ENCODE measurements at places on chromosomes 2 and 18.
A peak's percentile ranks its signal among the peaks of the same experiment; 100 is the strongest.

DNA sequence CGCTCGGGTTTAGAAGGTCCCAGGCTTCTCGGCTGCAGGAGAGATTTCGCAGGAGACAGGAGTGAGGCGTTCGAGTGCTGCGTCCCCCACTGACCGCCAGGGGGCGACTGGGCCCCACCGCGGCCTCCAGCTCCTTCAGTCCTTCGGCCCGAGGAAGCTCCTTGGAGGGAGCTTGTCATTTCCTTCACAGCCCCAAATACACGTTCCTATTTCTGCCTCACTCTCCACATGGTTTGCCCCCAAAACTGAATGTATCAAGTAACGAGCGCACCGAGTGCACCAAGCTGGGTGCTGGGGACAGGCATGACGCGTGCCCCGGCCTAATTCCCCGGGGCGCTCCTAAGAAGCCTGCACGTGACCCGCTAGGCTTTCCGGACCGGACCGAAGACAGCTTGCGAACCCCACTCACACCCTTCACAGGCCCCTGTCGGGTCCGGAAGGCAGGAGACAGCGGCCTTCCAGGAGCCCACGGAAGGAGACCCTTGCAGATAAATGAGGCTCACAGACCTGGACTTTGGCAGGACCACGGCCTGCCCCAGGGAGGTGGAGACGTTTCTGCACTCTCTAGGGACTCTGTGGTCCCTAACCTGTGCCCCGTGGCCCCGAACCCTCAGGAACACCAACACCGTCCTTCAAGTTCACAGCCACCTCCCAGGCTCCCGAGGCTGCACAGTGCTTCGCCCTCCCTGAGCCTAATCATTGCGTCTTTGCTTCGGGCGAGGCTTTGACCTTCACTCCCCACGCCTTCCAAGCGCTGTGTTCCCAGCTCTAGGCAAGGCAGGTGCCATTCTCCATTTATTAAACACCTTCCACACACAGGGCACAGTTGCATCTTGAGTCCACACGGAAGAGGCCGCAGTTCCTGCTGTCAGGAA, 13.0 kb upstream of the FAHD2A start:
- peak; percentile 62 for DNase-seq

DNA sequence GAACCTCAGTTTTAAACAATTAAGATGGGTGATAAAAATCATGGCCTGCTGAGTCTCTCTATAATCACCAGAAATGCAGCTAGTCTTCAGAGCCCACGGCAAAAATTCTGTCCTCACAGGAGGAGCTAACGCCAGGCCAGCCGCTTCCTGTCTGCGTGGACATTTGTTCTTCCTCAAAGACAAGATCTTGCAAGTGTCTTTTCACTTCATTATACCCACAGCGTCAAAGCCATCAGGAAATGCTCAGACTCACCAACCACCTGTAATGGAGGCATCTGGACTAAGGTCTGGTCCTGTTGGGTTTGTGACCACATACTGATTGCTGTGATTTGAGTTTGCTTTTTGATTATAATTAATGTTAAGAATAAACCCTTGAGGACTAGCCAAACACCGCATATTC, 473.8 kb upstream of the MC4R start:
- no peak for DNase-seq

- no peak for DNase-seq
Measured at GRCh38 chr2:119455066-119455718, 23.5 kb downstream of the TMEM37 start.

DNA sequence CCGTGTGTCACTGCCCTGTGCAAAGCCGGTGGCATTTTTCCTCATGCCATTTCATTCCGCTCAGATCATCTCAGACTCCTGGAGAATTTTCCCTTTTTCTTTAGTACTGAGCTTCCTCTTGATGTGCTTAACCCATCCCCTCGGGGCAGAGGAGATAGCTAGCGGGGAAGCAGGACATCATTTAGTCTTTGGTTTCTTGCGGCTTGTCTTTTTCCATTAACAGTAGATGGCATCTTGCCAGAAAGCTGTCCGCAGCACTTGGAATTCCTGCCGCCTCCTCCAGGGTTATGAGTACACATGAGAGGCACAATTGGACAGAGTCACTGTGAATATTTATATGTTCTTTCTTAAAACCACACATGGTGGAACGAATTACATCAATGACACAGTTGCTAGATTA, 226.6 kb downstream of the ALPK2 start:
- no peak for DNase-seq

GRCh38 chr2:78592491-78592890, 433.0 kb upstream of the REG3G start:
- DNase-seq, result peak; percentile 6

- DNase-seq, result no peak
Measured at GRCh38 chr18:59742325-59743111, 45.3 kb upstream of the CCBE1 start.

DNA sequence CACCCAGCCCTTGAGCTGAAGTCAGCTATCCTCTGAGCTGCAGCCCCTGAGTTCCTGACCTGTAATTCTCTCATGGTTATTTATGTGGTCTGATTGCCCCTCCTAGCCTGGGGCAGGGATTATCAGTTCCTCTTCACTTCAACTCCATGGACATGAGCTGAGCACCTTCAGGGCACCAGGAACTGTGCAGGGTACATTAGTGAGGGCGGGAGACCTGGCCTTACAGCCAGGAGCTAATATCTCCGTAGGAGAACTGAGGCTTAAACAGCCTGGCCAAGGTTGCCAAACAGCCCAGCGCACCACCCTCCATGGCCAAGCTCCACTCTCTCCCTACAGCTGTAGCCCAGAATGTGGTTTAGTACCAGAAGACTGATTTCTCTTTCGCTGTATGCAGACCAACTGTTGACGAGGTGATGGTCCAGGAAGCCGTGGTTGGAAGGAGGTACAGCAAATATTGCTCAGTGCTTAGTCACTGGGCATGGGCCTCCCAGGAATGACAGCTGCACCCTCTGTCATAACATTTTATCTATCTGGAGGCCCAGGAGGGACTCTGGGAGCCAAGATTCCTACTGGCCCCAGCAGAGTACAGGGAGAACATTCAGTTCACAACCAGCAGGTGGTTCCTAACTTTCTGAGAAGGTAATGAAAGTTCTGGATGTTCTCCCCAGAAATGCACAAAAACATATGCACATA, 228.7 kb upstream of the SIX2 start:
- DNase-seq, result no peak

DNA sequence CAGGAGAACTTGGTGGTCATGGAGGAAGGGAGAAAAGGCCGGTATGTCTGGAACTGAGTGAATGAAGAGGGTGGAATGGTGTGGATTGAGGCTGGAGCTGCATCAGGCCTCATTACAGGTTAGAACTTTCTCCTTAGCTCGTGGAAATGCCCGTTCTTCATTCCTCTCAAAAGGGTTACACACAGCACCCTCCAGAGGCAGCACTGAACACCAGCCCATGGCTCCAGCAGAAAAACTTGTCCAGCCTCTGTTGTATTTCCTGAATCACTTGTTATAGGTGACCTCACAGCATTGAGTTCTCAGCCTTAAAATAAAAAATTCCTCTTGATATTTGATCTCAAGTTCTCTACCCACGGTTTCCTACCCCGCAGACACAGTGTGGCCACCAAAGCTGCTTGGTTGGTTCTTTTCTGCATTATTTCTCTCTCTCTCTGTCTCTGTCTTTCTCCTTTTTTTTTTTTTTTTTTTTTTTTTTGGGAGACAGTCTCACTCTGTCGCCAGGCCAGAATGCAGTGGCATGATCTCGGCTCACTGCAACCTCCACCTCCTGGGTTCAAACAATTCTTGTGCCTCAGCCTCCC, 89.6 kb downstream of the ITGB1BP1 start:
- peak; percentile 17 for DNase-seq

GRCh38 chr2:179532863-179533278, 268.2 kb upstream of the SESTD1 start:
- DNase-seq, result no peak

DNA sequence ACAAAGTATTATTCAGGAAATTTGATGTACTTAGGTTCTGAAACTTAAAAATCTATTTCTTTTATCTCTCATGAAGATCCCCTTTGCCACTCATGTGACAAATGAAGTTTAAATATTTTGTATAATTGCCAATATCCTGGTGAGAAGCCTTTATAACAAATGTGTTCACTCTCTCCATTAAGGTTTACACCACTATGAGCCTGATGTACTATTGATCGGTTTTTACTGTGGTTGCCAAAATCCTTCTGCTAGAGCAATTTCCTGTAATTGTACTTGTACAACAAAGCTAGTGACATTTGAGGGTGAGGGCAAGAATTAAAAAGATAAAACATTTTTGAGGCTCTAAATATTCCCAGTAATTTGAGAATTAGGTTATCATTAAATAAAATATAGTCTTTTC, 222.3 kb upstream of the CDH19 start:
- no peak for DNase-seq

DNA sequence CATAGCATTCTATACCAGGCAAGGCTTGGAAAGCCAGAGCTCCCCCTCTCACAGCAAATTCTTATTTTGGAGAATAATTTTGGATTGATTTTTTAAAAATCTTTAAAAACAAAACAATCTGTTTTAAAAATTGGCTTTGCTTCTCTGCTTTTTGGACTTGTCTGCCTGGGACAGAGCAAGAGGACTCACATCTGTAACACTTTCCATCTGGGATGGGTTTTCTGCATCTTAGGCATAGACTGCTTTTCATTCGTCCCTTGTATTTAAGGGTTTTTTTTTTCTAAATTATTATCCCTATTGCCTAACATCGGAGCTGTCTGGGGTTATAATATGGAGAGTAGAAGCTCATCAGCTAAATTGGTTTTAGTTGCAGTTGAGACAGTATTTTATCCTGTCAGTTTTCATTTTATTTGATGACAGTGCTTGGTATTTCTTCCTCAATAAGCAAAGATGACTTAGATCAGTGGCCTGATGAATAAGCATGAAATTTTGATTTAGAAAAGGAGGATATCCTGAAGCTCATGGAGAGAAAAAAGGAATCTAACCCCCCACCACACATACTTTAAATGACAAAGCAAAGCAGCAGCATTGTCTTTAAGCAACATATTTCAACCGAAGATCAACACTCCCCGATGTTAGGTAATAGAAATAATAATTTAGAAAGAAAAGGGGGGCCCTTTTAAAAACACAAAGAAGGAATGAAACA, 2.3 kb upstream of the FZD7 start:
- DNase-seq, result no peak

GRCh38 chr2:124149571-124149970, 124.5 kb downstream of the CNTNAP5 start:
- no peak for DNase-seq

DNA sequence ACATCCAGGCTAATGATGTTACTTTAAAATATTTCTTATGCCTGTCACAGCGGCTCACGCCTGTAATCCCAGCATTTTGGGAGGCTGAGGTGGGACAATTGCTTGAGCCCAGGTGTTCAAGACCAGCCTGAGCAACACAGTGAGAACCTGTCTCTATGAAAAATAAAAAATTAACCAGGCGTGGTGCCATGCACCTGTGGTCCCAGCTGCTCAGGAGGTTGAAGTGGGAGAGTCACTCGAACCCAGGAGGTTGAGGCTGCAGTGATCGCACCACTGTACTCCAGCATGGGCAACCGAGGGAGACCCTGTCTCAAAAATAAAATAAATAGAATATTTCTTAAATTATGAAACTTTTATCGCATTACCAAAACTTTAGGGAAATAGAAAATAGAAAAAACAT, 28.1 kb upstream of the ACTR3 start:
- DNase-seq, result no peak

- no peak for DNase-seq
Measured at GRCh38 chr2:36069074-36069473, 286.5 kb upstream of the CRIM1 start.

GRCh38 chr2:104563398-104563996, 290.4 kb upstream of the POU3F3 start:
- no peak for DNase-seq

DNA sequence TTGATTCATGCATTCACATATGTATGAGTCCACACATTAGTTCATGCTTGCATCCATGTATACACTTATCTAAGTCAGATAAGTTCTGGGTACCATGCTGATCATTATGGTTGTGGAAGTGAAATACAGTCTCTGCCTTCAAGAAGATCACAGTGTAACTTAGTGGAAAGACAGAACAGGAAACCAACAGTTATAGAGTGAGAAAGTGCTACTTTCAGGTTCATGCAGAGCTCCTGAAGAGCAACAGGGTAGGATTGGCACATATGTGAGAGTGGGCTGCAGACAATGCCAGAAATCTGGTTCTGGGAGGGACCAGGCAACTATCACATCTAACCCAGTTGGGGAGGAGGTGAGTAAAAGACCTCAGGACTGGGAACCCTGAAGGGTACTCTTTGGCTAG, 35.4 kb upstream of the PGAP1 start:
- no peak for DNase-seq

- DNase-seq, result no peak
Measured at GRCh38 chr18:48229552-48229981, 179.6 kb downstream of the ZBTB7C start.

DNA sequence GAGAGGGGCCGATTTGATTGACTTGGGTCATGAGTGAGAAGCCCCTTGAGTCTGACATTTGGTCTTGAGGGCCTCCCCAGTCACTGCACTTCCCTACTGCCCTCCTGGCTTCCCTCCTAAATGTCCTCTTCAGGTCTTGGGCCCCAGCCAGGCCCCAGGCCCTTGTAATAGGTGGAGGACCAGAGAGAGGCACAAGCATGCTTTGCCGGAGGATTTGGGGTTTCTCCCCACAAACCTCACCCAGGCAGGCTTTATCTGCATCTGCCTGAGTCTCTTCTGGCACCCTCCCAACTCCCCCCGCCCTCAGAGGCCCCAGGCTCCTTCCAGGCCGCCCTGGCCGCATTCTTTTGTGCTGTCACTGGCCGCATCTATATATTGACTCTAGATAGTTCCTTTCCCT, 270.7 kb downstream of the HAUS1 start:
- DNase-seq, result no peak

- no peak for DNase-seq
Measured at GRCh38 chr2:172089005-172089504, 3.7 kb downstream of the DLX1 start.

- no peak for DNase-seq
Measured at GRCh38 chr2:72710418-72711152, 115.2 kb downstream of the EXOC6B start.

- no peak for DNase-seq
Measured at GRCh38 chr2:65878011-65878340, 445.6 kb upstream of the SPRED2 start.

DNA sequence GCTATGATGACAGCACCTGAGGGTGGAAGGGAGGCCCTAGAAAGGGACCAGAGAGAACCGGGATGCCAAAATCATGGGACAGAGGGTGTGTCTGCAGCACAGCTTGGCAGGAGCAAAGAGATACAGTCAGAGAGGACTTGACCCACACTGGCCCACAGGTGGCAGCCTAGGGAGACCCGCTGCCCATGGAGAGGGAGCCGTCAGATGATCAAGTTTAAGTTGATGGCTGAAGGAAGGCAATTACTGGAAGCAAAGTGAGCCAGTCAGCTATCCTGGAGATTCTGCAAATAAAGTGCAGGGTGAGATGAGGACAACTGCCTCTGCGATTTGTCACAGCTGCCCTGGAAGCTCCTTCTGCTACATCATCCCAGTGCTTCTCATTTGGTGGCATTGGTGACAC, 74.0 kb downstream of the CMPK2 start:
- no peak for DNase-seq

Measured in neuronal stem cell (in vitro differentiated cells).